Muscle of leg (tissue), 16 donors: ENCODE measurements at places on chromosomes 13 and 19. TPM values are rescaled to one million over a fixed set of nuclear protein-coding genes. Genes with fewer than 3 reads are reported as not detected.

GRCh38 chr19:28292822-28293500 is 920.0 kb downstream of the UQCRFS1 start:
- DNase-seq, result peak; percentile 29

ANGPTL4 gene
- 1.8 TPM for polyA plus RNA-seq

- no peak for DNase-seq
Observed at GRCh38 chr13:32476892-32477291, 49.0 kb upstream of the N4BP2L1 start.

DNA sequence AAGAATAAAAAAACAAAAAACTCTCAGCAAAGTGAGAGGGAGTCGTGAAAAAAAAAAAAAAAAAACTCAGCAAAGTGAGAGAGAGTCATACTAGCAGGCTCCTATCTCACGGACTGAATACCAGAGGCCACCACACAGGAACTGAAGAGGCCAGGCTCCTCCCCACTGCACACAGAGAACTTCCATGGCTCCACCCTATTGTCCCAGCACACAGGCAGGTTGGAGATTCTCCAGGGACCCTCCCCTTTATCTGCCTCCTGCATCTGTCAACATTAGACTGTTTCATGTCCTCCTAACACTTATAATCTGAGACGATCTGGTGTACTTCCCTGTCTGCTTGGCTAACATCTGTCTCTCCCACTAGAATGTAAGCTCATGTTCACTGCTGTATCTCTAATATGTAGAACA is 37.0 kb upstream of the FARP1 start:
- peak; percentile 13 for DNase-seq

ZIC2 gene
- polyA plus RNA-seq, result 0.13 TPM

DNA sequence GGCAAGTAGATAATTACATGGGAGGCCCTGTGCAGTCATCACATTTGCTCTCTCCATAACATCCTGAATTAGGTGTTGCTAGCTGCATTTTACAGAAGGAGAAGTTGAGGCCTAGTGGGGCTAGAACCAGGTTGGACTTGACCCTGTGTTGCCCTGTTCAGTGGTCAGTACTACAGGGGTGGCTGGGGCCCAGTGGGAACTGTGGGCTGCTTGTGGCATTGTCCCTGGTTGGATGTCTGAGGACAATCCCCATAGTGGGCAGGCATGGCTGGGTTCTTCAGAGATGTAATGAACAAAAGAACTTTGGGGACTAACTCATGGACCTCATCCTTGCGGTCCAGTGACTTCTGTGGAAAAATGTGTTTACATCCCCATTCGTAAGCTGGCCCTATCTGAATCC is 38.9 kb downstream of the MTUS2 start:
- DNase-seq, result no peak

DNA sequence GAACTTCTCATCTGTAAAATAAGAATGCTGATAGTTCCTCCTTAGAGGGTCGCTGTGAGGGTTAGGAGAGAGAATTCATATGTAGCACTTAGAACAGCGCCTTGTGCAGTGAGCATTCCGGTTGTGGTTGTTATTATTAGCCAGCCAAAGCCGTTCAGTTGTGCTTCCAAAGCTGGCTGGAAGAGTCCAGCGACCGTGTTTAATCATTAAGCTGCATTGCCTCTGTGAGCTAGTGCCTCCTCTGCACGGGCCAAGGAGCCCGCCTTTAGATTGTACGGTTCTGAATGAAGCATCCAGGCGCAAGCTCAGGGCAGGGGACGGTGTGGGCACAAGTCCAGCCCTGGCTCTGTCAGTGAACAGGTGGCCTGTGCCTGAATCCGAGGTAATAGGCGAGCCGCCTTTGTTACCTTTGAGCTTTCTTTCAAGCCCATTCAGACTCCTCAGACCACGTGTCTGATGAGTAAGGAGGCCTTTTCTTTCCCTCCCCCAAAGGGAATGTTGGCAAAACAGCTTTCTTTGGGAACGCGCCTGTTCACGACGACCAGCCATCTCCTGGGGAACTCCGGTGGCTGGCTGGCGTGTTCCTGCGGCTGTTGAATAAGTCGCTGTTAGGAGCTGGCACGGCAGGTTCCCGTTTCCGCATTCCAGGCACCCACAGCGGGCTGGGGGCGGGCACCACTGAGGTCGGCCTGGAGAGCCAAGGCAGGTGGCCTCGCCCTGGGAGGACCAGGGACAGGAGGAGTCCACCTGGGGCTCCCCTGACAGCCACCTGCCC is 25.1 kb downstream of the SIPA1L3 start:
- peak; percentile 82 for DNase-seq

DNA sequence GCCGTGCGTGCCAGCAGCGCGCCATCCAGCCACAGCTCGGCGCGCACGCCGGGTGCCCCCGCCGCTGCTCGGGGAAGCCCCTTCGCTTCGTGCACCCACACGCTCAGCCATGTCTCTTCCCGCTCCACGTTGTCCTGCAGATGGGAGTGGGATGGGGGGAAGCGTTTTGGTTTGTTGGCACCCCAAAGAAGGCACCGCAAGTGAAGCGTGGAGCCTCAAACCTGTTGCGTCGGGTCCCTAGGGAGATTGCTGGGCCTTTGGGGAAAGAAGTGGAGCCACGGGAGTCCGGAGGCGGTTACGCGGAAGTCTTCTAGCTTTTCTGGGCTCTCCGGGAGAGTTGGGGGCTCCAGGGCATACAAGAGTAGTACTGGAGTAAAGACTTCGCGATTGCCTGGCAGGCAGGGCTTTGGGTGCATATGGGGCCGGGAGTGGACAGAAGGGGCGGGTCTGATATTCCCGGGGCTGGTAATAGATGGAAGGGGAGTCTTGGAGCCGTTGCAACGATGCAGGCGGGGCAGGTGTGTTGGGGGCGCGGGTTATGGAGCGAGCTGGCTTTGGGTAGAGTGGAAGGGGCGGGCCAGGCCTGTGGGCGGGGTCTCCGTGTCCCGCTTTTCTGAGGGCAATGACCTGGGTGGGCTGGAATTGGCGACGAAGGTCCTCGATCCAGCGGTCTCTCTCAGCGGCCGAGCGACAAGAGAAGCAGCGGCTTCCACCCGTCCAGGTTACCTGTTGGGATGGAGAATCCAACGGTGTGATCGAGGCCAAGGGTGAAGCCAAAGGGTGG is 6.5 kb downstream of the RASAL3 start:
- DNase-seq, result no peak

GRCh38 chr13:101512650-101513049 is 60.2 kb downstream of the ITGBL1 start:
- no peak for DNase-seq

DNA sequence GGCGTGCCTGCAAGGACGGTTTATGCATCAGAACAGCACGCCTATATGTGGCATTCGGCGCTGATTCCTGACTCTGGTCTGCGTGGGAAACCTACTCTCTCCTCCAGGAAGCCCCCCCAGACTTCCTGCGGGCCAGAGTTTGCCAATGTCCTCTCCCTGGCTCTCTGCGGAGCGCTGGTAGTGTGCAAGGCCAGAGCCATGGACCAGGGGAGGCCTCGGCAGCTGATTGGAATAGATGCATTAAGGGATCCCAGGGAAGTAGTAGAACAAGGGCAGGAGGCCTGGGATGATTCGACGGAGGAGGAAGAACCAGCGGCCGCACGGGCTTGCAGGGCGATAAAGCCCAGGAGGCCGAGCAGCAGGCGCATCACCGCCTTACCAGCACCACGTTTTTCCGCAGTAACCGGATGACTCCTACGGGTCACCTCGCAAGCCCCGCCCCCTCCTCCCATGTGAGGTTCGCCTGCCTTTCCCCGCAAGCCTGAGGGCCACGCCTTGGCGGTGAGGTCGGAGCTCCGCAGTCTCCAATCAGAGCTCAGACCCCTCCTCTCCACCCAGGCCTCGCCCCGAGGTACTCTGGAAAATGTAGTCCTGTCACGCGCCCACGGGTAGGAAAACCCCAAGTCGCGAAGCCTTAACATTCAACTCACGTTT is 5.0 kb downstream of the CLEC11A start:
- peak; percentile 89 for DNase-seq

DNA sequence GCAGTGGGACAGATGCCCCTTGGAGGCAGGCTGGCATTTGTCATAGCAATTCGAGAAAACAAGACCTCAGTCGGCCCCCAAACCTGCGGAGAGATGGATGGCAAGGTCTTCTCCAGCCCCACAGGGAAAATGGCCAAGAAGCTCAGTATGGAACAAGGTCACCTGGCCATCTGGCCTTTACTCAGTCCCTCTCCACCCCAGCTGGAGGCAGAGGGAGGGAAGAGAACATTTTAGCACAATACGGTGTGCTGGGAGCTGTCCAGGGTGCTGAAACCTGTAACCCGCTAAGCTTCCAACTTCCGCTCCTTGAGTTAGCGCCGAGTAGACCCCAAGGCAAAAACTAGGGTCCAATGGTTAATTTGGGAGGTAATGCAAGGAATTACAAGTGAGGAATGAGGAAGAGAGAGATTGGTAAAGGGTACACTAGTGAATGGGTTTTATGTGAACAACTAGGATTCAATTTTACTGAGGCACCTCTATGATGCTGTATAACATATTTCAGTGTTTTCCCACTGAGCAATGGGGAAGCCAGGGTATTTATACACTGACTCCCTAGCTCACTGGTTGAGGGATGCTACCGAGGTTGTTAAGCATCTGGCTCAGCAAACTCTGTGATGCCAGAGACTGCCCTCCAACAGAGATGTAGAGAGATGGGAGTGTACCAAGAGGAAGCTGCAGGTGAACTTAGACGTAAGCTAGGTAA is 64.3 kb downstream of the CACNA1A start:
- DNase-seq, result peak; percentile 51

- no peak for DNase-seq
Observed at GRCh38 chr13:105952233-105952972, 583.1 kb downstream of the EFNB2 start.

CYP4F8 gene
- not detected for polyA plus RNA-seq

C2CD4C gene
- 1.3 TPM for polyA plus RNA-seq

- peak; percentile 24 for DNase-seq
Observed at GRCh38 chr19:7450243-7451223, 38.3 kb downstream of the PEX11G start.

DNA sequence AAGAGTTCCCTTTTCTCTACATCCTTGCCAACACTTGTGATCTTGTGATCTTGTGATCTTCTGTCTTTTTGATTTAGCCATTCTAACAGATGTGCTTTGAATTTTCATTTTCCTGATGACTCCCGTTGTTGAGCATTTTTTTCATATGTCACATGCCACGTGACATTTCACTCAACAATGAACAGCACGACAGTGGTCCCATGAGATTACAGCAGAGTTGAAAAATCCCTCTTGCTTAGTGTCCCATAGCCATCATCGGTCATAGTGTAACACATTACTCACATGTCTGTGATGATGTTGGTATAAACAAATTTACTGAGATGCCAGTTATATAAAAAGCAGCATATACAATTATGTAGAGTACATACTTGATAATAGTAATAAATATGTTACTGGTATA is 256.1 kb upstream of the OBI1 start:
- no peak for DNase-seq
